ENCODE measurements at places on chromosomes 6 and 20.

- DNase-seq: no peak
Observed at GRCh38 chr6:82958551-82958950, 107.1 kb downstream of the UBE3D start.

GRCh38 chr6:402901-403658 is 11.5 kb downstream of the IRF4 start:
- no peak for DNase-seq

- peak; percentile 37 for DNase-seq
Observed at GRCh38 chr20:34515484-34516246, 557 bp upstream of the DYNLRB1 start.

DNA sequence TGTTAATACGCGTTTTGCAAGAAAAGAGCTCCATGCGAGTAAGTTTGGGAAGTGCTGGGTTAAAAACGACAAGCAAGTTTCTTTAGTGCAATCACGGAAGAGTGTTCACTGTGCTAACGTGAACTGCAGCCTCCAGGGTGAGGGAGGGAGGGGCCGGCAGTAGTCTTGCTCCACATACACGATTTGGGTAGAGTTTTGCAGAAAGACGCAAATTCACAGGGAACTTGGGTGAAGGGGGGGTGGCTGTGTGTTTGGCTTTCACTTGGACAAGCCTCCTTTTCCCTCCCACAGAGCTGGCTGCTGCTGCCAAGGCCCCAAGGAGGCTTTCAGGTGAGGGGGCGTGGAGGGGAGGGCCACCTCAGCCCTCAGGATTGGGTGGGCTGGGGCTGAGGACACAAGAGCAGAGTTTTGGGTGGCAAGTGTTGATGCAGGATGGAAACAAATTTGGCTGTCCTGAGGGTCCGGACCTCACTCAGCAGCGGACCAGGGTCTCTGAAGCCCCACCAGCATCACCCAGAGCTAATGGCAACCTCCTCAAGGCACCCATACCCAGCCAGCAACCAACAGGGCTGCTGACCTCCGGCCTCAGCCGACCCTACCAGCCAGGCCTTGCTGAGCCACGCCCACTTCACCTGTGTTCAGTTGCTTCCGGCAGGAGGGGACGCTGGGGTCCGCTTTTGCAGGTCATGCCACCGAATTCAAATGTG is 204.5 kb downstream of the ERMARD start:
- no peak for DNase-seq

DNA sequence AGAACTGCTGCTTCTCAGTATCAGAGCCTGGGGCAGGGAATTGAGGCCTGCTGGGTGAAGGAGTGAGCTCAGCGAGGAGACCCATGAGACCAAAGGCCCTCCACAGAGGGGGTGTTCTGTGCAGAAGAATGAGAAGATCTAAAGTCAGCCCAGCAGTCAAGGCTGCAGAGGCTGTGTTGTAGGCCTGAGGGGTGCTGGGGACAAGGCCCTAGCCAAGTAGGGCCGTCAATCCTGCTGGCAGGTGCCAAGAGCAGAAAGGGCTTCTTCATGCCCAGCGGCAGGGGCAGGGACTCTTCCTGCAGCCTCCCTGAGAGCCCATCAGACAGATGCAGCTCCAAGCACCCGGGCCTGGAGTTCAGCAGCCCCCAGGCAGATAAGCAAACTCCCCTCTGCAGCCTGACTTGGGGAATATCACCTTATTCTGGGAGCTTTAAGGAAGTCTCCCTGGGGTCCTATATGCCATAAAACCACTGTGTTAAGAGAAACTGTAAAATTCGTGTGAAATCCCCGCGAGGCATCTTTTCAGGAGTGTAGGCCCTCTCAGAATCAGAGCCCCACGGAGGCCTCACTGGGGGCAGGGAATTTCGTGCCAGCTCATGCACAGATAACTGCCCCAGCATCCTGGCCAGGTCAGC is 9.0 kb downstream of the CCDC167 start:
- no peak for DNase-seq

DNA sequence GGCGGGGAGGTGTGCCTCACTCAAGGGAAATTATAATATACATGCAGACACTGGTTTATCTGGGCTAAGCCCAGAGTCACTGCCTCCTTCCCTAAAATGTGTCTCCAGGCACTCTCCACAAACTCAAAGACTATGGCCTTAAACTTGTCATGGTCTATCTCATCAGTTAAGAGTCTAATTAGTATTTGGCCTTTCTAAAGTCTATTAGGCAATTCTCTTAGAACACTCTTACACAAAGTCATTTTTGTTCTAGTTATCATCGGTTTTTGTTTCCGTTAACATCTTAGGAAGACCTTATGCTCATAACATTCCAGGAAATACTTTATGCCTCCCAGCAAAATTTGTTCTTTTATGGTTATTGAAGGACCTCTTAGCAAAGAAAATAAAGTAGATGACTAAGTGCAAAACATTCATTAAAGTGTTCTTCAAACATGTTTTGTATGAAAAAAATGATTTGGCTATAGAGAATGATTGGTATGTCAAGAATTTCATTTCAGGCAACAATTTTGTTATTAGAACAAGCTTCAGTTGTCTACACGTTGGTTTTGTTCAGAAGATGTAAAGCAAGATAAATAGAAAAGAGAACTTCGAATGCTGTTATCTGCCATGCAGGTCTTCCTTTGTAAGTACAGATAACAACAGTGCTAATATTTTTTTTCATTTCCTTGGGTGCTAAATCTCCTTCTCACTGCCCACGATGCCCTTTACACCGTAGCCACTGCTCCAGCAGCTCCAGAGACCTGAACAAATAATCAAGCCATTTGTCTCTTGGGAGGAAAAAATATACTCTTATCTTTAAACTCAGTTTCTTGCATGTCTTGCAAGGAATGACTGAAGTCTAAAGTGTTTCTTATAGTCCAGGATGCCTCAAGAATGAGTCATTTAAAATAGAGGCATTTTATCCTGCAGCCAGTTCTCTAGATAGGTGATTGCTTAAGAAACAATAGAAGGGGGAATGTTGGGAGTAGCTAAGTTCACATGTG is 170.4 kb downstream of the HTR1B start:
- DNase-seq: no peak
